ENCODE measurements at places on chromosomes 1 and 21.

GRCh38 chr1:41662061-41662764 is 177.7 kb upstream of the EDN2 start:
- peak; percentile 77 for DNase-seq

DNA sequence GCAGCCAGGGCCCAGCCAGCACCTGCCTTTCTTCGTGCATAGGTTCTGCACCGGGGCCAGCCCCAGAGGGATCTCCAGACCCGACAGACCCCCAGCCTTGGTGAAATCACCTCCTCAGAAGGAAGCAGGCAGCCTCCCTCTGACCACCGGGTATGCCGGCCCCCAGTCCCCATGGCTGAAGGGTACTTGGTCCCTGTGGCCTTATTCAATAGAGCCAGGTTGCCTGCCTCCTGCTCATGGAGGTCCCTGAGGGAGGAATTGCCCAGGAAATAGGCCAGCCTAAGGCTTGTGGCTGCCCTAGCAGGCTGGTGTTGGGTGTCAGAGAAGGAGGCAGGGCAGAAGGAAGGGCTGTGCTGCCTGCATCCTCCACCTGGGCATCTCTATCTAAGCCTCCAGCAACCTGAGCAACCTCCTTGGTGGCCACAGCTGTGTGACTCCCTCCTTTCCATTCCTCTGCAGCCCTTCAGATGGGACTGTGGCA is 338.2 kb upstream of the VAMP3 start:
- no peak for DNase-seq

GRCh38 chr1:247548769-247549182 is at the start of gene GCSAML:
TSS of gene GCSAML (plus strand) at chr1:247549134. CDS start at chr1:247549192, 58 bp downstream.
- no peak for DNase-seq

- no peak for DNase-seq
Measured at GRCh38 chr1:243471026-243471685, 215.3 kb downstream of the SDCCAG8 start.

DNA sequence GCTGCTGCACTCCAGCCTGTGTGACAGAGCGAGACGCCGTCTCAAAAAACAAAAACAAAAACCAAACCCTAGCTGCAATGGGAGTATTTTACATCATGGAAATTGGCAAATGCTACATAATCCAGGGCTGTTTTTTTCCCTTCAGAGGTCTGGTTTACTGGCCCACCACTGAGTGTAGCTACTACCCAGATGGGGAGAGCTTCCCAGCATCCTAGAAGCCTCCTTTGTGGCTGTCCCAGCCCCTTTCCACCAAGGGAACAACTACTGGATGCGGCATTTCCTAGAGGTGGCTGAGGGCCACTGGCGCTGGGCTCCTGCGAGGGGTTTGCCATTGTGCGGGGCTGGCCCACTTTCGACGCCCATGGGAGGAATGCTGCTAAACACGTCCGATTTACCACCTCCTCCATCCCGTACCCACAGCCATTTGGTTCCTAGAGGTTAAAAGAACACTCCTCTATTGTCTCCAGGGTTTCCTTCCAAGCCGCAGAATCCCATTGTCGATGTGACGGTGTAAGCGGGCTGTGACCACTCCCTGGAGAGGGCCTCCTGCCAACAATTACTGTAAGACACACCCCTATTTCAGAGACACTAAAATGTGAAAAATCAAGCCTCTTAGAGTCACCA is 55.4 kb downstream of the RUNX3 start:
- DNase-seq, result no peak

- no peak for DNase-seq
Measured at GRCh38 chr1:206722751-206723461, 38.2 kb downstream of the MAPKAPK2 start.

- no peak for DNase-seq
Measured at GRCh38 chr21:42125571-42126544, 54.7 kb downstream of the UMODL1 start.

DNA sequence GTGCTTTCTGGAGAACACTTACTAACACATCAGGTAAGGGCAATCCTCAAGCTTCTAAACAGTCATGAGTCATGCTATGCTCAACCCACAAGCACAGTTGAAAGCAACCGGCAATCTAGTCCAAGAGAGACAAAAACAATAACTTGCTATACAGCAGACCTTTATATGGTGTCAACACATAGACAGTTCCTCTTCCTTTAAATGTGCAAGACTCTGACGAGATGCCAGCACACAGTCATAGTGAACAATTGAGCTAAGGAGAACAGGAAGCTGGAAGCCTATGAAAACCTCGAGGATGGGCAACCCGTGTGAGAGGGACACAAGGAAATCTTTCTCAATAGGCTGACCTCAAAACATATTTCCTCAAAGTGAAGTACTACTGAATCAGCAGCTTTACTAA is 5.3 kb downstream of the ADIPOR1 start:
- no peak for DNase-seq

Measured in stimulated activated CD8-positive, alpha-beta memory T cell treated with anti-CD3 and anti-CD28 coated beads, Interleukin-4, amount 100 ng/mL, for 4 hours (primary cell).